ENCODE measurements at places on chromosomes 4 and X.

- peaks cover 3% of the 10 kb centered on the region for H3K4me1 ChIP-seq
- peak; percentile 3 for DNase-seq
Measured at GRCh38 chrX:18422325-18422724, 3.1 kb upstream of the CDKL5 start.

DNA sequence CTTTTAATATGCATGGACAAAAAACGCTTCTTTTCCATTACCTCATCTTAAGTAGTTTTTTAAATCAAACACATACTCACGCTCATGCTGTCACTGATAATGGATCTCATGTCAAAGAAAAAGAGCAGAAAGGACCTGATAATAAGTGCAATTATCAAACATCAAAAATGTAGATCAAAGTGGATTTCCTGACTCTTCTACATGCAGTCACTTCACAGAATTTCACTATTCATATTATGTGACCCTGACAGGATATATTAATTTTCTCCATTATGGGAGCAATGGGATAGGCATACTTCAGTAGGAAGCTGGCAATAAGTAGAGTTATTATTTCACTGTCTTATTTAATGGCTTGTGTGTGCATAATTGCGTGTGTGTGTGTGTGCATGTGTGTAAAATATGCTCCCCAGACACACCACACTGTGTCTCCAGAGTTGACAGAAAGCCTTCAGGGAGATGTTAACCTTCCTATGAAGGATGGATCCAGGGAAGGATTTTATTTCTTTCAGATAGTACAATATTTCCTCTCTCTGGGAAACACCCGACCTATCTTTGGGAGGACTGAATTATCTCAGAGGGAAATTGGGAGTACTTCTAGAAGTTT, 445.2 kb downstream of the SH2D1A start:
- no peak overlapping the region for H3K27ac ChIP-seq
- no peaks in the 10 kb centered on the region for H3K27me3 ChIP-seq
- no peak for DNase-seq

DNA sequence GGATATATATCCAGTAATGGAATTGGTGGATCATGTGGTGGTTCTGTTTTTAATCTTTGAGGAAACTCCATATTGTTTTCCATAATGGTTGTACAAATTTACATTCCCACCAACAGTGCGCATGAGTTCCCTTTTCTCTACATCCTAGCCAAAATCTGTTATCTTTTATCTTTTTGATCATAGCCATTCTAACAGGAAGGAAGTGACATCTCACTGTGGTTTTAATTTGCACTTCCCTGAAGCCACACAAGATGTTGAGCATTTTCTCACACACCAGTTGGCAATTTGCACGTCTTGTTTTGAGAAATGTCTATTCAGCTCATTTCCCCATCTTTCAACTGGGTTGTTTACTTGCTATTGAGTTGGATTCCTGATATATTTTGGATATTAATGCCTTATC, 194.9 kb downstream of the CBLL2 start:
- H3K27me3 ChIP-seq: no peaks in the 10 kb centered on the region
- no peaks in the 10 kb centered on the region for H3K4me1 ChIP-seq
- DNase-seq: no peak
- no peak overlapping the region for H3K4me3 ChIP-seq

GRCh38 chr4:54185044-54185780, 43.9 kb upstream of the PDGFRA start:
- H3K36me3 ChIP-seq: no peaks in the 10 kb centered on the region
- no peak for DNase-seq
- H3K27me3 ChIP-seq: no peaks in the 10 kb centered on the region
- no peaks in the 10 kb centered on the region for H3K4me1 ChIP-seq
- no peak overlapping the region for H3K27ac ChIP-seq
- no peak overlapping the region for H3K4me3 ChIP-seq

GRCh38 chrX:69069876-69070275, 95.4 kb downstream of the PJA1 start:
- no peaks in the 10 kb centered on the region for H3K27me3 ChIP-seq
- no peaks in the 10 kb centered on the region for H3K36me3 ChIP-seq
- H3K4me1 ChIP-seq: peaks cover 3% of the 10 kb centered on the region
- H3K27ac ChIP-seq: no peak overlapping the region

DNA sequence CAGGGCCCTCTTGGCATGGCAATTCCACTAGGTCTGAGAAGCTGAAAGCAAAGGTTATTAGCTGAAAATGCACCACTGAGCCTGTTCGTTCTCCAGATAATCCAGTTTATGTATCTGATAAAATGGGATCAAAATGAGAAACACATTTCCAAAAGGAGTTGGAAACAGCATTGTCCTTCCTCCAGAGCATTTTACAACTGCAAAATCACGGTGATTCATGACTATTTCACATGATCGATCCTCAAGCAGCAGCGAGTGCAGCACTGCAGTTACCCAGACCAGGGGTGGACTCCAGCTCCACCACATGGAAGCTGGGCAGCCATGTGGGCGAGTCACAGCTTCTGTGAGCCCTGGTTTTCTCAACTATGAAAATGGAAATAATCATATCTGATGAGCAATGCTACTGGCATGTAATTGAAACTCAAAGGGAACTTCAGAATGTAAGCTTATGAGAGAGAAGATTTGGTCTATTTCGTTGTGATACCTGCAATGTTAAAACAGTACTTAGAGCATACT, 78.7 kb upstream of the MSX1 start:
- H3K27ac ChIP-seq: no peak overlapping the region
- H3K4me3 ChIP-seq: no peak overlapping the region
- no peak for DNase-seq
- H3K4me1 ChIP-seq: peaks cover 16% of the 10 kb centered on the region
- H3K36me3 ChIP-seq: no peaks in the 10 kb centered on the region
- H3K27me3 ChIP-seq: no peaks in the 10 kb centered on the region

DNA sequence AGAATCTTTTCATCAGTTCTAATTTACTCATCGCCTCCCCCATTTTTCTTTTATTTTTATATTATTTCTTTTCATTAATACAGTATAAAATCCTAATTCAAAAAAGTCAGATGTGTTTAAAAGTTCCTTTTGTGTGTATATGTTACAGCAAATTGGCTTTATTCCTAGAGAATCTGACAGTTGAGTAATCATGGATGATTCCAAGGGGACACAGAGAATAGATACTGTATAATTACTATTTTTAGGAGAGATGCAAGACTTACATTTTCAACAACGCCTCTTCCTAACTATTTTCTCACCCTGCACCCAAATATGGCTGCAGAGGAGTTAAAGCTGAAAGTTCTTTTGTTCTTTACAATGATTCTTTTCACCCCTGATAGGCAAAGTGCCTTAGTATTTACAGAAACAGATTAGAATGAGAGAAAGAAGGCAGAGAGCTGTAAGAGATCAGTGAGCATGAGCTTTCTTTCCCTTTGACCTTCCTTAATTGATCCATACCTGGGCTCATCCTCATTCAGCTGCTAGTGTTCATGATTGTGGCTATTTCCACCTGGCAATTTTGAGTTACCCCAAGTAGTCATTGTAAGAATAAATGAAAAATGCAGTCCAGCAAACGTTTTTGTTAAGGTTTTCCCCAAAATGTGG, 210.8 kb downstream of the SLC4A4 start:
- DNase-seq: peak; percentile 28
- H3K27me3 ChIP-seq: no peaks in the 10 kb centered on the region

- no peaks in the 10 kb centered on the region for H3K36me3 ChIP-seq
- no peaks in the 10 kb centered on the region for H3K4me1 ChIP-seq
- H3K27ac ChIP-seq: no peak overlapping the region
- no peaks in the 10 kb centered on the region for H3K27me3 ChIP-seq
- H3K4me3 ChIP-seq: no peak overlapping the region
Measured at GRCh38 chrX:35670889-35671288, 127.3 kb upstream of the MAGEB16 start.

DNA sequence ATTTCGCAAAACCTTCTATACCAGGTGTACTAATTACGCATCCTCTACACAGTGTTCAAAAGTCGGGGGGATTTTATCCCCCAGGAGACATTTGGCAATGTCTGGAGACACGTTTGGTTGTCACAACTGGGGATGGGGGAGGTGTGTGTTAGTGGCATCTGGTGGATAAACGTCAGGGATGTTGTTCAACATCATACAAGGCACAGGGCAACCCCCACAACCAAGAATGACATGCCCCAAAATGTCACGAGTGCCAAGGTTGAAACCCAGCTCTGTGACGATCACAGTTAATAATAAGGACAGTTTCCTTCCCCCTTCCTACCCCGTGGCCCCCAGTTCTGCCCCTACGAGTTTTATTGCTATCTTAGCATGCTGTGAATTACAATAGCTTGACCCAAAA, 15.9 kb upstream of the SEL1L3 start:
- H3K4me3 ChIP-seq: no peak overlapping the region
- DNase-seq: no peak
- H3K27ac ChIP-seq: no peak overlapping the region
- H3K36me3 ChIP-seq: no peaks in the 10 kb centered on the region
- H3K4me1 ChIP-seq: no peaks in the 10 kb centered on the region
- H3K27me3 ChIP-seq: no peaks in the 10 kb centered on the region

DNA sequence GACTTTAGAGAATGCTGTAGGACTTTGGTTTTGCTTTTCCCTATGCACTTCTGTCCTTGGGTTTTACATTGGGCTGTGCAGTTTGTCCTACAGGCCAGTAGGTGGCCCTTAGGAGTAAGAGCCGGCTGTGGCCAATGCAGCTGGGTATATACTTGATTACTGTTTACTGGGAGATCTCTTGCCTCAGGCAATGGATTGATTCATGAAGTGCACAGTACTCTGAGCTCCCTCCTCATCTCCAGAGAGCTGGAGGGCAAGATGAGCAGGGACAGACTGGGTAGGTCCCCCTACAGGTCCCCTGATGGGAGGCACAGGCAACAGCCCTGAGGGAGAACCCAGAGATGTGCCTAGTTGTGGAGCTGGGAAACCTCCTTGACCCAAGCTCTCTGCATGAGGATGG, 103.8 kb upstream of the QRFPR start:
- no peaks in the 10 kb centered on the region for H3K4me1 ChIP-seq
- H3K27me3 ChIP-seq: no peaks in the 10 kb centered on the region
- H3K36me3 ChIP-seq: no peaks in the 10 kb centered on the region
- H3K27ac ChIP-seq: no peak overlapping the region
- no peak overlapping the region for H3K4me3 ChIP-seq
- DNase-seq: peak; percentile 23

DNA sequence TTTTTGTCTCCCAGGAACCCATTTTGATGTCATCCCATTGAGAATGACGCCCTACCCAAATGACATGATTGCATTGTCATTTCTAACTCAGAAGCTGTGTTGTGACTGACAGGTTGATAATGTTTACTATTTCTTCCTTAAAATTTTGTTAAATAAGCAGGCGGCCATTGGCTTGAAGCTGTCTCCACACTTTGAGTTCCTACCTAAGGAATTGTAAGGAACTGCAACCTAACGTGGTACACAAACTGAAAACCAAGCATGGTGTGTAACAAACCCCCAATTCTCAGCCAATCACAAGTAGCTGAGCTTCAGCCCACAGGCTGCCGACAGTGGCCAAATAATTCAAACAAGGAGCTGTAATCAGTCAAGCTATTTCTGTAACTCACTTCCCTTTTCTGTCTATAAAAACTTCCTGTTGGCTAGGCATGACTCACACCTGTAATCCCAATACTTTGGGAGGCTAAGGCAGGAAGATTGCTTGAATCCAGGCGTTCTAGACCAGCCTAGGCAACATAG, 2.9 kb upstream of the MND1 start:
- no peak overlapping the region for H3K27ac ChIP-seq
- no peak overlapping the region for H3K4me3 ChIP-seq
- H3K27me3 ChIP-seq: no peaks in the 10 kb centered on the region
- no peak for DNase-seq

GRCh38 chrX:98412058-98412457, 1528.3 kb downstream of the RPA4 start:
- H3K27me3 ChIP-seq: peaks cover 2% of the 10 kb centered on the region
- no peaks in the 10 kb centered on the region for H3K4me1 ChIP-seq
- no peak overlapping the region for H3K4me3 ChIP-seq
- no peak overlapping the region for H3K27ac ChIP-seq

DNA sequence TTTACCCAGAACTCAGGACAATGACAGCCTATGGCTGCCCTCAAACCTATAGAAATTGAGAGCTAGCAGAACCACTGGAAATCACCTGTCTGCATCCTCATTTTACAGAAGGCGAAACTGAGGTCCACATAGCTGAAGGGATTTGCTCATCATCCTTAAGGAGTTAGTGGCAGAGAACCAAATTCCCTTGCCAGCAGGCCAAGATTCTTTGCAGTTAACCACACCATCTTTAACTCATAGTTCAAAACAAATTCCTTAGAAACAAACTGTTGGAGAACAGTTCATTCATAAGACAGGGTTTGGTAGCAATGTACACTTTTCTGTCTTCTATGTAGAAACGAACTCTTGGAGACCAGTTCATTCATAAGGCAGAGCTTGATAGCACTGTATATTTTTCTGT, 37.9 kb upstream of the RAP2C start:
- H3K27ac ChIP-seq: no peak overlapping the region
- H3K27me3 ChIP-seq: peaks cover 7% of the 10 kb centered on the region
- no peaks in the 10 kb centered on the region for H3K36me3 ChIP-seq
- no peaks in the 10 kb centered on the region for H3K4me1 ChIP-seq
- no peak overlapping the region for H3K4me3 ChIP-seq

GRCh38 chr4:87985097-87985886, 9.8 kb downstream of the SPP1 start:
- no peak overlapping the region for H3K27ac ChIP-seq
- H3K4me1 ChIP-seq: no peaks in the 10 kb centered on the region
- H3K27me3 ChIP-seq: no peaks in the 10 kb centered on the region
- no peaks in the 10 kb centered on the region for H3K36me3 ChIP-seq

DNA sequence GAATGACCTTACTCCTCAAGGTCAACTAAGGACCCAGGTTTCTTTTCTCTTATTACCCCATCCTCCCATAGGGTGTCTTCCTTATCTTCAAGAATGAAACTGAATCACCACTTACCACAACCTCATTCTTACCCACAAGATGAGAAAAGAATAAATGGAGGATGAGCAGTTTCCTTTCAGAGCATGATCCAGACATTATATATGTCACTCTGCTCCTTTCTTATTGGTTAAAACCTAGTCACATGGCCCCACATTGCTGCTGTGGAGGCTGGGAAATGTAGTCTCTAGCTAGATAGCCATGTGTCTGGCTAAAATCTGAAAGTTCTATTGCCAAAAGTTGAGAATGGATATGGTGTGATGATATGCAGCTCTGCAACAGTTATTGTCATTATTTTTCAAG, 62.4 kb upstream of the RAI2 start:
- no peak overlapping the region for H3K4me3 ChIP-seq
- no peak for DNase-seq
- no peaks in the 10 kb centered on the region for H3K4me1 ChIP-seq
- peaks cover 2% of the 10 kb centered on the region for H3K27me3 ChIP-seq

DNA sequence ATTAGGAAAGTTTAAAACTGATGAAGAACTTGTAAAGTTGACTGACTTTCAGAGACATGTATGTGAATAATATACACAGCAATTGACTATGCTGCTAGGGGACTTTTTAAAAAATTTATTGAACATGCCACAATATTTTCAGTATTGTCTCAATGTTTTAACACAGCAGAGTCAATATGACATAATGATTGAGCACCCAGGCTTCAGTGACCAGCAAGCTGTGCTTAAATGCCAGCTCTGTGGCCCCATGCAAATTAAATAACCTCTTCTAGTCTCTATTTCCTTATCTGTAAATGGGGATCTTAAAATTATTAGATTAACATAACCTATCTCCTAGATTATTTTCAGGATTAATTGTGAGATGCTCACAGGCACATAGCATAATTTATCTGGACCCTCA, 56.8 kb upstream of the TXK start:
- no peak overlapping the region for H3K27ac ChIP-seq
- no peak for DNase-seq
- no peak overlapping the region for H3K4me3 ChIP-seq
- H3K4me1 ChIP-seq: no peaks in the 10 kb centered on the region

GRCh38 chr4:2935762-2936743, 27.2 kb downstream of the NOP14 start:
- peak overlapping the region; percentile 96 for H3K27ac ChIP-seq
- H3K27me3 ChIP-seq: no peaks in the 10 kb centered on the region
- peaks cover 4% of the 10 kb centered on the region for H3K4me1 ChIP-seq
- no peak overlapping the region for H3K4me3 ChIP-seq
- peak; percentile 4 for DNase-seq
